ENCODE measurements at places on chromosomes 5 and 9.

DNA sequence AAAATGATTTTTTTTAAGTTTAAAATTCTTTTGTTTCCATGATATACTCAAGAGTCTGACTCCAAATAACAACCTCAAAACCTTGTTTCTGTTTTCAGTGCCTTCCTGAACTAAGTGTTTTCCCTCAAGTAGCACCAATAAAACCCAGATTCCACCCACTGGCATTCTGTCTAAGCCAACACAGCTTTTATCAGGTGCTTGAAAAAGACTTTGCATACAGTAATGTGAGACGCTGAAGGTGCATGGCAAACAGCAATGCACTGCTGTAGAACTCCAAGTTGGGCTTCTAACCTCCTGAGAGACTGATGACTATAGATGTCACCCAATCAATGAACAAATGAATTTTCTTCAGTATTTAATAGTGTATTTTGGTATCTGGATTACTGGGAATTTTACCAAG, 95.7 kb downstream of the NFIB start:
- DNase-seq, result no peak

- no peak for DNase-seq
Measured at GRCh38 chr5:160423099-160423498, 1.4 kb downstream of the PTTG1 start.

DNA sequence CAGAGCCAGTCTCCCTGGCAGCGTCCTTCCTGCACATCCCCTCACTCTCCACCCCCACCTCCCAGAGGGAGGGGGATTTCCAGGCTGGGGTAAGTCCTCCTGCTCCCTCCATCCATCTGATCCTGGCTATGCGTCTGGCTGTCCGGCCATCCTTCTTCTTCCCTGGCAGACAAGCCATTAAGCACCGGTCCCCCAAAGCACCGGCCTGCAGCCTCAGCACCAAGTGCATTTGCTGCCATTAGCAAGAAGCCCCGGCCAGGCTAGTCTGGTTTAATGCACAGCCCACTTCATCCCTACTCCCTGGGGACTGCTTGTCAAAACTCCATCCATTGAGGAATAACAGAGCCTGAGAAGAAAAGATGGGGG, 208.7 kb upstream of the IER5L start:
- DNase-seq, result no peak

GRCh38 chr5:154972476-154973080, 31.7 kb downstream of the MRPL22 start:
- DNase-seq, result peak; percentile 73

DNA sequence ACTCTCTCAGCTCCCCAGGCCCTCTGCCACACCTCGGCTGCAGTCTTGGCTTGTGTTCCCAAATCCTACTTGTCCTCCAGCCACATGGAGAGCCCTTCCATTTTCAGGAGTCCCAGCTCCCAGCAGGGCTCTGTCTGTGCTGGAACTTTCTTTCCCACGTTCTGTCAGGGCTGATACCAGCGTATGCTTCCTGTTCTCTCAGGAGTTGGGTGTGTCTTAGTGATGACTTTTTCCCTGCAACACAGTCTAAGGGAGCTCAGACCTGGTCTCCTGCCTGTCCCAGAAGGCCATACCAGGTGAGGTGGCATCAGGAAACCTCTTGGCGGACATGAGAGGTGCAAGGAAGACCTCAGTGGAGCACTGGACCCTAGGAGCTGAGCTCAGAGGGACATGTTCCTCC, 226.5 kb downstream of the HSPA4 start:
- DNase-seq, result no peak

- peak; percentile 68 for DNase-seq
Measured at GRCh38 chr5:81838307-81838906, 87.5 kb upstream of the SSBP2 start.

- no peak for DNase-seq
Measured at GRCh38 chr9:80811656-80812055, 877.7 kb downstream of the TLE1 start.
